Activated naive CD8-positive, alpha-beta T cell treated with anti-CD3 and anti-CD28 coated beads for 36 hours (primary cell): ENCODE measurements at places on chromosomes 6 and 20. TPM values are rescaled to one million over a fixed set of nuclear protein-coding genes. Genes with fewer than 3 reads are reported as not detected.
A peak's percentile ranks its signal among the peaks of the same experiment; 100 is the strongest.

SLC22A16 gene
- not detected for total RNA-seq

STMN3 gene
- total RNA-seq: 10.2 TPM

LY6G6F gene
- not detected for total RNA-seq

REM1 gene
- not detected for total RNA-seq

NKX2-4 gene
- total RNA-seq: not detected

PPP1R3G gene
- total RNA-seq: 0.06 TPM

WFDC2 gene
- total RNA-seq: 0.98 TPM

DNA sequence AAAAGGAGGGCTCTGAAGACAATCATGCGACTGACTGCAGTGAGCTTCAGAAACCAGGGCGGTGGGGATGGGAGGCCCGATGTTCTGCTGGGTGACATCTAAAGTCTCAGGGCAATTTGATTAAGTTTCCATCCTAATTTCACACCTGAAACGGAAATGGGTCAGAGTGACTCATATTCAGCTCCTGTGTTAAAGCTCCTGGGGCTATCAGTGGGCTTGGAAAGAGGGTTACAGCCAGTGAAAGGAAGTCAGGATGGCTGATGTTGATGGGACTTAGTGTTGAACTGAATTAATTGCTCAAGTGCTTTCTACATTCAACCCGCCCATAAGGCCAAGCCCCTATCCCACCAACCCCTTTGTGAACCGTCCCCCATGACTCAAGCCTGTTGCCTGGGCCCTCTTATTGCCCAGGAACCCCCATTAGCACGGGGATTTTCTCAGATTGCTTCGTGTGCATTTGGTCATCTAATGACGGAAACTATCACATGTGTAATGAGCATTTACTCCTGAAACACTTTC lies 47.1 kb upstream of the TBC1D7 start:
- DNase-seq: peak; percentile 71
- H3K27ac ChIP-seq: peak overlapping the region; percentile 86
- peaks cover 31% of the 10 kb centered on the region for H3K4me1 ChIP-seq
- H3K27me3 ChIP-seq: no peaks in the 10 kb centered on the region
- H3K4me3 ChIP-seq: peak overlapping the region; percentile 14

DNA sequence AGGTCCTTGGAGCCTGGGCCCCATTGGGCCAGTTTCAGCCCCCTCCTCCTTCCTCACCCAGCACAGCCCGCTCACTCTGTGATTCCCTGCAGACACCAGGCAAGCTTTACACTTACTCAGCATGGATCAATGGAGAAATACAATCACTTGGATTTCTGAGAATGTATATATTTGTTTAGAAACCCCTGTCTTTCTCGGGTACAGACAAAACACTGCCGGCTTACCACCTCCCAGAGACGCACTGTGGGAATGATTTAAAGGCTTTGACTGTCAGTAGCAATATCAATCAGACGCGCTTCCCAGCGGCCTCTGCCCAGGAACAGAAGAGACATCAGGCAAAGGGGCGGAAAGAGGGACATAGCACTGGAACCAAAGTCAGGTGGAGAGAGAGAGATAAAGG lies 186.5 kb downstream of the MAFB start:
- H3K27ac ChIP-seq: no peak overlapping the region
- H3K27me3 ChIP-seq: peaks cover 5% of the 10 kb centered on the region
- H3K36me3 ChIP-seq: no peaks in the 10 kb centered on the region
- no peak overlapping the region for H3K4me3 ChIP-seq
- H3K4me1 ChIP-seq: peaks cover 7% of the 10 kb centered on the region

GRCh38 chr6:3316331-3316730 lies 57.6 kb downstream of the PSMG4 start:
- H3K4me1 ChIP-seq: peaks cover 19% of the 10 kb centered on the region
- no peak overlapping the region for H3K27ac ChIP-seq
- no peak overlapping the region for H3K4me3 ChIP-seq
- H3K27me3 ChIP-seq: no peaks in the 10 kb centered on the region
- DNase-seq: no peak

DNA sequence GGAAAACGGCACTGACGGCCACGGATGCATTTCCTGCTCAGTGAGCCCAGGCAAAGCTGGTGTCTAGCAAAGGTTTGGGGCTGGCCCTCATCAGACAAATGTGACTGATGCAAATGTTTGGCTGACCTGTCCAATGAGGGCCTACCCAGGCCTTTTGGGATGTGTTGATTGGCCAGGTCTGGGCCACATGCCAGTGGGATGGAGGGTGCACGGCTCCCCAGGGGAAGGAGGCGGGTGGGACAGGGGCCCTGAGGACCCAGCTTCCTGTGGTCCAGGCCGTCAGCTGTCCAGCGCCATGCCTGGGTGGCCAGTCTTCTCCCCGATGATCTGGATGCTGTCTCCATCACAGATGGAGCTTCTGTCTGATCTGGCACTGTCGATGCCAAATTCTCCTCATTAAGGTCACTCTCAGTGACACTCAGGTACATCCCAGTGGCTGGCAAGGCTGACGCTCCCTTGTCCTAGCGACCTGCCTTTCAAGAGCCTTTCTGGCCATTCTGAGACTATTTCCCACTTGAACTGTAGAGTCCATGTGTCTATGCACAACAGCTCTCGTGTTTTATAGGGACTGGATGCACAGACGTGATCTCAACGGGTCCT lies 43.0 kb downstream of the NTSR1 start:
- H3K27me3 ChIP-seq: peaks cover 14% of the 10 kb centered on the region
- no peaks in the 10 kb centered on the region for H3K4me1 ChIP-seq
- H3K36me3 ChIP-seq: no peaks in the 10 kb centered on the region
- no peak overlapping the region for H3K4me3 ChIP-seq
- H3K27ac ChIP-seq: no peak overlapping the region

DNA sequence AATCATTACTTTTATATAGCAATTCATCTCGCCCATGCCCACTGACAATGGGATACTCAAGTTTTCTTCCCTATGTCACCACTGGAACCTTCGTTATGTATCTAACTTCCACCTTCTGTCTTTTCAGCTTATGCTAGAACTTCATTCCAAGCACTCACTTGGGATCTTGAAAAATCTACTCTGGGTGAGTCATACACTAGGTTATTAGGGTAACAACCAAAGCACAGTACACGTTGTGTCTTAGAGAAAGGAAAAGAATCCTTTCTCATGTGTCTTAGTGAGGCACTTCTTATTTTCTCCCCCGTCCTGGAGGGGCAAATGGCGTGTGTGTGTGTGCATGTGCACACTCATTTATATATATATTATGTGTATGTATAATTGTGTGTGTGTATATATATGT lies 18.3 kb upstream of the FAM162B start:
- no peaks in the 10 kb centered on the region for H3K36me3 ChIP-seq
- no peaks in the 10 kb centered on the region for H3K4me1 ChIP-seq
- peaks cover 30% of the 10 kb centered on the region for H3K27me3 ChIP-seq
- no peak overlapping the region for H3K27ac ChIP-seq

DNA sequence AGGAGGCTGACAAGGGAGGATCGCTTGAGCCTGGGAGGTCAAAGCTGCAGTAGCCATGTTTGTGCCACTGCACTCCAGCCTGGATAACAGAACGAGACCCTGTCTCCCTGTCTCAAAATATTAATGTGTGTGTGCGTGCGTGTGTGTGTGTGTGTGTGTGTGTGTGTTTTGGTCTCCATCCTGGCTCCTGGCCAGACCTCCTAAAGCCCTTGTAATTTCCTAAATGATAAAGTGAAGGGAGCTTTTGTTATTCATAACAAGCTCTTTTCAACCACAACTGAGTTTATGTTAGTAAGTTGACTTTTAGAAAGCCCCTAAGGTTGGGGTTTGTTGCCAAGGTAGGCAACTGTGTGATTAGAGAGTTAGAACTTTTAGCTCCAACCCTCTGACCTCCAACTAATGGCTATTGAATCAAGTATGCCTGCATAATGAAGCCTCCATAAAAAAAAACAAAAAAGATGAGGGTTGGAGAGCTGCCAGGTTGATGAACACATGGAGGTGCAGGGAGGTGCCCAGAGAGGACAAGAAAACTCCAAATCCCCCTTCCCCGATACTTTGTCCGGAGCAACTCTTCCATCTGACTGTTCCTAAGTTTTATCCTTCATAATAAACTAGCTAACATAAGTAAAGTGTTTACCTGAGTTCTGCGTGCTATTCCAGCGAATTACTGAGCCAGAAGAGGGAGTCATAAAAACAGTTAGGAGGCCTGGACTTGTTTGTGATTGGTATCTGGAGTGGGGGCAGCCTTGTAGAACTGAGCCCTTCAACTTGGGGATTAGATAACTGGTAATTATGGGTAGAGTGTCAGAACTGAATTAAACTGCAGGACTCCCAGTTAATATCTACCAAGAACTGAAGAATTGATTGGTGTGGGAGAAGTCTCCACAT lies 5.3 kb upstream of the AIF1 start:
- no peaks in the 10 kb centered on the region for H3K36me3 ChIP-seq
- no peak for DNase-seq
- H3K4me1 ChIP-seq: peaks cover 6% of the 10 kb centered on the region
- H3K4me3 ChIP-seq: no peak overlapping the region
- no peak overlapping the region for H3K27ac ChIP-seq

- DNase-seq: peak; percentile 86
- H3K4me3 ChIP-seq: peak overlapping the region; percentile 89
- H3K36me3 ChIP-seq: peaks cover 5% of the 10 kb centered on the region
- no peaks in the 10 kb centered on the region for H3K27me3 ChIP-seq
- peaks cover 45% of the 10 kb centered on the region for H3K4me1 ChIP-seq
These were observed 632 bp downstream of the PCMT1 start for GRCh38 chr6:149750136-149750609.

- no peak for DNase-seq
- no peak overlapping the region for H3K27ac ChIP-seq
- H3K4me3 ChIP-seq: no peak overlapping the region
- no peaks in the 10 kb centered on the region for H3K36me3 ChIP-seq
- peaks cover 25% of the 10 kb centered on the region for H3K27me3 ChIP-seq
These were observed 68.8 kb downstream of the PFDN4 start for GRCh38 chr20:54276577-54277169.

- no peak overlapping the region for H3K27ac ChIP-seq
- H3K27me3 ChIP-seq: no peaks in the 10 kb centered on the region
- no peak overlapping the region for H3K4me3 ChIP-seq
- peaks cover 7% of the 10 kb centered on the region for H3K4me1 ChIP-seq
These were observed 6.7 kb downstream of the RAET1E start for GRCh38 chr6:149891259-149891658.

- DNase-seq: no peak
- peaks cover 4% of the 10 kb centered on the region for H3K27me3 ChIP-seq
- H3K36me3 ChIP-seq: no peaks in the 10 kb centered on the region
- no peak overlapping the region for H3K4me3 ChIP-seq
- no peaks in the 10 kb centered on the region for H3K4me1 ChIP-seq
- H3K27ac ChIP-seq: no peak overlapping the region
These were observed 365.3 kb downstream of the RNF144B start for GRCh38 chr6:18752278-18753068.

DNA sequence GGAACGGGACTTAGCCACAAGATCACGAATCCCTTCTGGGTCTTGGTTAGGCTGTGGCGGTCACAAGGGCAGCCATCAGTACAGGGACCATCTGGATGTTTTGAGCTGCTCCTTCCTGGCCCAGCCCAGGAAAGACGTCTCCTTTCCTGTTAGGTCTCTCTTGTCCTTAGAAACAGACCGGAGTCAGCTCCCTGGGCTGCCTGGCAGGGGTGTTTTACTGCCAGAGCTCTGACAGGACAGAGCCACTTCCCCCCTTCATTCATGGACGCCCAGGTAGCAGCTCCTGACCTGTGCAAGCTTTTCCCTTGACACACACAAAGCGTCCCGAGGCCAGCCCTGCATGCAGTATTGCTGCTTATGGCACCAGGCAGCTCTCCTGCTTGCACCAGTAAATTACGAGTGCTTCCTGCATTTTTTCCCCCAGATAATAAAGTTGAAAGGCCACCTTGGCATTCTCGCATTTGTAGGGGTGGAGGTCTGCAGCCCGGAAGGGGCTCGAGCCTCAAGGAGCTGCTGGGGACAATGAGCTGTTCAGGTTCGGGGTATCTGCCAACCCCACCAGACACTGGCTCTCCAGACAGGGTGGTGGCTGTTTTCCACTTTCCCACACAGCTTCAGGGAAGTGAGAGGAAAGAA lies 87.4 kb downstream of the NOL4L start:
- no peak for DNase-seq
- H3K27ac ChIP-seq: no peak overlapping the region
- no peak overlapping the region for H3K4me3 ChIP-seq
- peaks cover 26% of the 10 kb centered on the region for H3K4me1 ChIP-seq

DNA sequence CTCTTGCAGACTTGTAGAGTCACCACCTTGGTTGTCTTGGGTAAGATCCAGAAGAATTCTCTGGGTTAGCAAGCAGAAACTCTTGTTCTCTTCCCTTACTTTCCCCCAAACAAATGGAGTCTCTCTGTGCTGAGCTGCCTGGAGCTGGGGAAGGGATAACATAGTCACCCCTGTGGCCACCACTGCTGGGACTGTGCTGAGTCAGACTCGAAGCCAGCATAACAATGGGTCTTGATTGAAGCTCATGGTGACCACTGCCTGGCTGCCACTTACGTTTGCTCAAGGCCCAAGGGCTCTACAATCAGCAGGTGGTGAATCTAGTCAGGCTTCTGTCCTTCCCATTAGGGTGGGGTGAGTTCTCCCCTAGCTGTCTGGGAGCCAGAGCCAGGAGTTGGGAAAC lies 15.4 kb upstream of the ERVFRD-1 start:
- peak overlapping the region; percentile 2 for H3K27ac ChIP-seq
- peaks cover 22% of the 10 kb centered on the region for H3K36me3 ChIP-seq
- H3K4me3 ChIP-seq: no peak overlapping the region

DNA sequence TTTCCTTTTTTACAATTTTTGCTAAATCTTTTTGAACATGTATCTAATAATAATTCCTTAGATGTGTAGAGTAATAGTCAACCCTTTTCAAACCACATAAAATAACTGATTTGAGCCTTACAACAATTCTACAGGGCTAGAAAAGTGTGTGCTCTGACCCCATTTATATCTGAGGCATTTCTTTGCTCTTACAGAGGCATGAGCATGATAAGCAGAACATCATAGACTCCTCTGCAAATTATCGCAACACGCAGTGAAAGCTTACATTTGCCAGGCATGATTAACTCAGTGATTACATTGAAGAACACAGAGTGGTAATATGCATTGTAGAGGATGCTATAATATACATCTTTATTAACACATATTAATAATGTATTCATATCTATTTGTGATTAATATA lies 120.4 kb downstream of the SIM1 start:
- H3K4me1 ChIP-seq: no peaks in the 10 kb centered on the region
- no peaks in the 10 kb centered on the region for H3K36me3 ChIP-seq

- no peak for DNase-seq
- H3K27ac ChIP-seq: no peak overlapping the region
- no peaks in the 10 kb centered on the region for H3K4me1 ChIP-seq
These were observed 457.3 kb downstream of the TBC1D32 start for GRCh38 chr6:120876931-120877330.

DNA sequence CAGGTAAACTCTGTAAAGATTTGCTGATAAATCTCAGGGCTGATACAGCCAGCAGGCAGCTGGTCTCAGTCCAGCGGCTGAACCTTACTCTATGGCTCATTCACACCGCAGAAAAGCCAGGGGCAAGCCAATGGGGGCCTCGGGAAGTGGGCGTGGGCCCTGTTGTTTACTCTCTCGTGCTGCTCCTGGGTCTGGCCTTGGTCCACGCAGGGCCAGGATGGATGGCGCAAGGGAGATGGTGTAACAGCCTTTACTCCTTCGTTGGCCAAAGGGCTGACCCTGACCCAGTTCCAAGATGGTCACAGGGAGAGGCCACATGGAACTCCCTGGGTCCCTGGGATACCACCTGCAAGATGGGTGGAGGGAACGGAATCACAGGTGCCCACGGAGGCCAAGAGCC lies 16.2 kb downstream of the KCNK17 start:
- H3K27ac ChIP-seq: no peak overlapping the region
- peaks cover 5% of the 10 kb centered on the region for H3K27me3 ChIP-seq
